ENCODE measurements at places on chromosomes 13 and 19.

- no peak for DNase-seq
Measured at GRCh38 chr13:109036078-109036780, 406.8 kb downstream of the MYO16 start.

- DNase-seq, result no peak
Measured at GRCh38 chr19:7872306-7873204, 1.6 kb downstream of the PRR36 start.

DNA sequence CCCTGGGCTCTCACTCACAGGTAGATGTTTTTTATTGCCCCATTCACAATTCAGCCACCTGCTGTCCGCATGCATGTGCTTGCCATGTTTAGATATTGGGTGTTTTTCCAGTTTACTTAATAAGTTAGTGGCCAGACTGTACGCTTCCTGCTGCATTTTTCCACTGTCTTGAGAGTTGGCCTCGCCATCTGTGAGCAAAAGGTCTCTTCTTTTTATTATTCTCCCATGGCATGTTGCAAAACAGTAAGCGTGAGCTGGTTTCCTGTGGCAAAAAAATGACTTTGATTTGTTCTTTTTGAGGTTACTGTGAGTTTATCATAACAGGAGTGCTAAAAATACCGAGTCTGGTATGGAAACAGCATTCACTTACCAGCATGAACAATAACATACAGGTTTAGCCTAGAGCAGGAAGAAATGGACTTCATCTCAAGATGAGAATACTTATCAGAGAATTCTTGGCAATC, 46.0 kb downstream of the SAE1 start:
- DNase-seq, result no peak

DNA sequence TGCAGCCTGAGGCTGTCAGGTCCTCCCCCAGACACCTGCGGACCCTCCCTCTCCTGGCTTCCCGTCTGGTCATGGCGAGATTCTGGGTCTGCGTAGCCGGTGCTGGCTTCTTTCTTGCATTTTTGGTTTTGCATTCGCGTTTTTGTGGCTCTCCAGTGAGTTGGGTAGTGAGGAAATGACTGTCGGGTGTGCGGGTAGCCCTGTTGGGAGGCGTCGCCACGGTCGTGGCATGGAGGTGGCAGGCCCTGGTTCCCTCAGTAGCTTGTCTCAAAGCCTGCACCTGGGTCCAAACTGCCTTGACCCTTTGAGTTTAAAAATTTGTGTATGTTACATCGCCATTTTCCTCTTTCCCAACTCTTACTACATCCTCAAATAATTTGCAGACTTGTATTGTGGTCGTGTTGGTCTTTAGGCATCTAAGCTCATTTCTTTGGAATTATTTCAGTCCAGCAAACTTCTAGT, 344 bp downstream of the NHLRC3 start:
- no peak for DNase-seq

GRCh38 chr13:99813336-99814095, 158.1 kb downstream of the ZIC5 start:
- no peak for DNase-seq

GRCh38 chr19:4774136-4774535, 17.4 kb upstream of the FEM1A start:
- DNase-seq, result no peak

DNA sequence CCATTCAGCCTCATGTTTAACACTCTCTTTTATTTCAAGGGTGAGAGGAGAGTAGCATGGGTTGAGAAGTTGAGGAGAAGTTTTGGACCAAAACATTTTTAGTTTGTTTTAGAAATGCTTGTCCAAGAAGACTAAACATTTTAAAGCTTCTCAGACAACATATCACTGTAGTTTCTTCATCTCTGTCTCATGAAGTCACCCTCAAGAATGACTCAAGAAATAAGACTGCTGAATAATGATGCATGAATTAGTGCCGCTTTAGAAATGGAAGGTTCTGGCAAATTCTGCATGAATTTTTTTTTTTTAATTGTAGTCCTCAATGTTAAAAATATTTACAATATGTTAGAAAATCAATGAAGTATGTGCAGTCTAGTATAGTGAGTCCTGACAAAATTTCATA, 422.7 kb upstream of the ARGLU1 start:
- DNase-seq, result no peak

DNA sequence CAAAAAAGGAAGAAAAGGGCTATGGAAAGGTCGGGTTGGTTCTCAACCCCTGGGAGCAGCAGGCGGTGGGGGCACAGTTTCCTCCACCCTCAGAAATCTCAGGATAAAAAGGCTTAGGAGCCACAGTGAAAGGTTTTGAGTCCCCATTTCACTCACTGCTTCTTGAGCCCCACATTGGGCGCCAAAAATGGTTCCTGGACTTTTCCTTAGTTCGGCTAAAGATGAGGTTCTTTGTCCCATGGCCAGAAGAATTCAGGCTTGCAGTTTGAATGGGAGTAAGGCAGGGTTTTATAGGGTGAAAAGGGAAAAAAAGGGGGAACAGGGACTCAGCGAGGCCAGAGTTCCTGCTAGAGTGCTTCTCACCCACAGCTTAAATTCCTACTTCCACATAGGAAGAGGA, 179.5 kb downstream of the GGACT start:
- DNase-seq, result no peak

- DNase-seq, result no peak
Measured at GRCh38 chr13:71460211-71460610, 406.8 kb downstream of the DACH1 start.

DNA sequence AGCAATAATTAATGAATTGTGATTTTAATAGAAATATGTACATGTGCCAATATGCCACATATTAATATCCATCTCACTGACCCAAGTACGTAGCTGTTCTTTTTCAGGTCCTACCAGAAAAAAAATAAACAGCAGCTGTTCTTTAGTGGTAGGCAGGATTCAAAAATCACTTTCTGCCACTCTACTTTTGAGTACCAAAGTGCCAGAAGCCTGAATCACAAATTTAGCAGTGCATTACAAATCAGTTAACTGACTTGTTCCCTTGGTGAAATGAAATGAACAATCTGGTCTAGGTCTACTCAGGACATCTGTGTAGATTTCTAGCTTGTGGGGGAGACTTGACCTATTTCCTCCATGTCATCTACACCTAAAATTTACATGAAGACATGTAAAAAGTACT, 775.5 kb upstream of the GPC6 start:
- DNase-seq, result no peak

DNA sequence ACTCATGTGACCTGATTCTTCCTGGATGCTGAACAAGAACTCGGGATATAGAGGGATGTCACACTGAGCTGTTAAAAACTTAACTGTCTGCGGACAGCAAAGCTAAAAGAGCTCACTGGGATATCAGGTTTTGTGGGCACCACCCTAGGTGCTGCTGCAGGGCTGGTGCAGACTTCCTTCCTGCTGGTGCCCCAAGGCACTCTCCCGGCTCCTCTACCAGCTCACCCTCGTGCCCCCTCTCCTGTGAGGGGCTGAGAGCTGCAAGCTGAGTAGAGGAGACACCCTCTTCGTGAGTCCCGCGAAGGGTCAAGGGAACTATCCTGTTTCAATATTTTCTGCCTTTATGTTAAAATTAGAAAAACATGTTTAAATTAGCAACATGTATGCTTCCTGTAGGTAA, 1475.7 kb downstream of the EFNB2 start:
- no peak for DNase-seq

DNA sequence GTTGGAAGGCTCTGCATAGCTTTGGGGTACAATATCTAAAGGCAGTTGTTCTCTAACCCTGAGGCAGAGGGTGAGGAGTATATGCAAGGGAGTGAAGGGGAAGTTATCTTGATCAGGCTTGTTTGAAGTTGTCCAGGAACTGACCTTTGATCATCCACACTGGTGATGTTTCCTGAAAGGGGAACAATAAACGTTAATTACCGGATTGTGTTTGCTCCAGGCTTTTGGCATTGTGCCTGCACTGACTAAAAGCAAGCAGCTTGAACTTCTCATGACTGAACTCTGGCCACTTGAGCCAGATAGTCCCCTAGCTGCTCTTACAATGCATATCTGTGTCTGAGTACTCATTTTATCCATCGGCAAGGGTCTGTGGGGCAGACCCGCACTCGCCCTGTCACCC, 27.0 kb upstream of the ZNF726 start:
- DNase-seq, result no peak

GRCh38 chr19:35022460-35022859, 7.8 kb upstream of the SCN1B start:
- DNase-seq, result no peak

DNA sequence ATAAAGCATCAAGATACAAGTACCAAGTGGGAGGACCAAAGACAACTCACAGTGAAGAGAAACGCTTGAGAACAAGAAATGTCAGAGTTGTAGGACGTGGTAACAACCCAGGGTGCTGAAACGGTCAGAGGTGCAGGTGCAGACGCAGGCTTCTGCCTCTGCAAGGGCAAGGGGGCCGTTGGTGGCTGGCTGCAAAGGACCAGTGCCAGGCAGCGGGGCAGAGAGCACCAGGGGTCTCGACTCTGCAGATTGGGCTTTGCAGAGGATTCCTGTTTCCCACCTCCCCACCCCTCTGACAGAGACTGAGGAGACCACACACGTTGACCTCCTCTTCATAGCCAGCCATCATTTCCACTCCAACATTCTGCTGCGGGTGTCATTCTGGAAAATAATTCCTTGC, 38.3 kb downstream of the RAB20 start:
- no peak for DNase-seq

DNA sequence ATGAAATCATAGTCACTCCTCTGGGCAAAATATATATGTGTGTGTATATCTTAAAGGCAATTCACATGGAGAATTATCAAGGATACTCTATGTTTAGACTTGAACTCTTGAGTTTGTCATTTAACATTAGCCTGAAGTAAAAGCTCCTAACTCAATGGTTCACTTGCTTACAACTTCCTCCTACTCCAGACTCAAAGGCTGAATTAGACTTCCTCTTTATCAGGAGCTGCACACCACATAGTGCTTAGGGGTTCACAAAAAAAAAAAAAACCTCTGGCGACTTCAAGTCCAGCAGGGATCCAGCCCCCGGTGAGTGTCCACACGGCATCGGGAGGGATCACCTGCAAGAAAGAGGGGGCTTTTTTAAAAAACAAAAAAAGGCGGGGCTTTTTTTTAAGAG, 68.2 kb upstream of the LSM14A start:
- DNase-seq, result no peak

DNA sequence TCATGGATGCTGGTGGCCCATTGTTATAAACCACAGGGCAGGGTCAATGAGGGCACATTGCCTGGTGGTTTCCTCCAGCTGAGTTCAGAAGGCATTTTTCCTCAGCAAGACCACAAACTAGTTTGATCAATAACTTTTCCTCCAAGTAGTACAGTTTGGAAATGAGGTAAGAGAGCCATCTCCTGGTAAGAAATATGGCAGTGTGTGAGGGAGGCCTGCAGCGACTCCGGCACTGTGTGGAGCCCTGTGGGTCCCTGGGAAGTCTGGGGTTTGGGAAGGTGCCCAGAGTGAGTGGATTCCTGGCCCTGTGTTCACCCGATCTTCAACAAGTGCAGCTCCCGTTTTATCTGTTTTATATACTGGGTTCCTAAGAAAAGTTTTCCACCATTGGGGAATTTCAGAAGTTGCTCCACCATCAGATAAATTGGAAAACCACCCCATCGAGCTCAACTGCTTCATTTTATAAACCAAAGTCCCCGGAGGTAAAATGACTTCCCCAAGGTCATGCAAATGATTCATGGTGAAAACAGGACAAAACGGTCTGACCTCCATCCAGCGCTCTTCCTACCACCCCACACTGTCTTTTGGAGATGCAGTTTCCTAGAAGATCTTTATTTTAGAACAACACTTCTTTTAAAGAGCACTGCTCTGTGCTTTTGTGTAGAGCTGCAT, 148.4 kb downstream of the KATNAL1 start:
- DNase-seq, result no peak

DNA sequence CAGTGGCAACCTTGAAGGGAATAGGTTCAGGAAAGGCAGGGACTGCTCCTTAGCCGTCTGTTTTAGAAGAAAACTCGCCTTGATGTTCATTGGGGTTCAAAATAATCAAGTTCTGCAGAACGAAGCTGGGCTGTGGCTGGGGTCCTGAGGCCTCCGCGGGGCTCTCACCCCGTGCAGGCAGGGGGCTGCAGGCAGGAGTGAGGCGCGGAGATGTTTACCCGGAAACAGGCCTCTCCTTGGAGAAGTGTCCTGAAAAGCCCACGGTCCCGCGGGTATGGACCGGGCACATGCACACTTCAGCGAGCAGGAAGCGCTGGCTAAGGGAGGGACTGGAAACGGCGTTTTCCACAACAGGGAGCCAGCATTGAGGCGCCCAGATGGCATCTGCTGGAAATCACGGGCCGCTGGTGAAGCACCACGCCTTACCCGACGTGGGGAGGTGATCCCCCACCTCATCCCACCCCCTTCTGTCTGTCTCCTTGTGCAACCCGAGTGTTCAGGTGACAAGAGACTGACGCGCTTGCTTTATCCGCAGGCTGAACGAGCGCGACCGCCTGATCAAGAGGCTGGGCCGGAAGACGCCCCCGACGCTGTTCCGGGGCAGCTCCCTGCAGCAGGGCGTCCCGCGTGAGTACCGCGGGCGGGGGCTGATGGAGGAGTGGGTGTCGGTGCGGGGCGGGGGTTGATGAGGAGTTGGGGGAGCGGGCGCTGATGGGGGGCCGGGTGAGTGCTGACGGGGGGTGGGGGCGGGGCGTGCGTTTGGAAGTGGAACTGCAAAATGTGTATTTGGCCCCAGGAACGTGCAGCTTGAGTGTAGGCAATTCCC, 39.6 kb downstream of the SHISA2 start:
- DNase-seq, result no peak

GRCh38 chr19:40920300-40921004, 38.4 kb upstream of the CYP2A7 start:
- DNase-seq, result no peak

- no peak for DNase-seq
Measured at GRCh38 chr13:32695602-32696250, 109.5 kb downstream of the PDS5B start.

- DNase-seq, result no peak
Measured at GRCh38 chr19:49658139-49658517, 7.5 kb downstream of the IRF3 start.

GRCh38 chr13:90483906-90484305, 863.6 kb upstream of the MIR17HG start:
- no peak for DNase-seq

DNA sequence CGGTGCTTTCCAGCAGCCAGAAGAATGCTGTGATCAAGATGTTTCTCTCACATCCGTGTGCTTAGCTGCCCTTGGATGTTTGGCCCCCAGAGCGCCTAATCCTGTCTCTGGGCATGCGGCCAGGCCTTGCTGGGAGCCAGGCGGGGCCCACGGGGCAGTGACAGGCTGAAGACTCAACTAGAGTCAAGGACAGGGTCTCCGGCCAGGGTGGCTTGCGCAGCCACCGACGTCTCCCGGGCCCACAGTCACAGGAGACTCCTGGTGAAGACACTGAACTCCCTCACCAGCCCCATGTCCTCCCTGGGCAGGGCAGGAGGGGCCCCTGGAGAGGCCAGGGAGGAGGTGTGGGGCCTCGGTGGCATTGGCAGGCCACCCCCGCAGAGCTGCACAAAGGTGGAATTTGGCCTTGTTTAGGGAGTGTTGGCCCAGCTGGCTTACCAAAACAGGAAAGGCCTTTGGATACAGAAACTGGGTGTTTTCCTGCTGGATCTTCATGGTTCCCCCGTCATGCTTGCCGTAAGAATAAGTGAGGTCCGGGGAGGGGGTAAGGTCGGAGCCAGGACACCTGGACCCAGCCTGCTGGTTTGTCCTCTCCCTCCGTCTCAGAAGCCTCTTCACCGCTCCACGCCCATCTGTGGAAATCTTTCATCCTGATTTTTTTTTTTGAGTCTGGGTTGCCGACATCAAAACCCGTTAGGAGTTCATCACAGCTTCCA, 10.0 kb upstream of the NDUFS7 start:
- no peak for DNase-seq

GRCh38 chr13:19634256-19634740, 839 bp downstream of the MPHOSPH8 start:
- DNase-seq, result no peak

GRCh38 chr13:50757008-50757407, 86.5 kb downstream of the DLEU7 start:
- DNase-seq, result no peak

GRCh38 chr13:97758317-97758716, 195.2 kb upstream of the IPO5 start:
- DNase-seq, result no peak
